H54 (cell line): ENCODE measurements at places on chromosomes 5 and 9.

DNA sequence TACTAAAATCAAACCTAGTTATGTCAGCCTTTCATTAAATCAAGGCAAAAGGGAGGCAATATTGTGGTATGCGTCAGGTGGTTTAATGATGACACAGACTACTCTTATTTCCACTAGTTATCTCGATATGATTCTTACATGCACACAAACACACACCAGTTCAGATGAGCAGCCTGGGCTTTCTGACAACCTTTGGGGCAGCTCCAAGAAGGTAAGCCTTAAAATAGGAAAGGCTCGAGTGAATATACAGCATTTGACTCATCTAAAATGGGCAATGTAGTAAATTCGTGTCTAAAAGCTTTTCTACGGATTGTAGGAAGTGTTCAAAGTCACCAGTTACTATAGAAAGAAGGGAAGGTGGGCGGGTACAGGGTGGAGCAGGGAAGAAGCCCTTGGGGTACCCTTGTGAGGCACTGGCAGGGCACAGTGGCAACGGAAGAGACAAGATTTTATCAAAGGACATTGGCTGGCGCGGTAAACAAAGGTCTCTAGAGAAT is 1.9 kb downstream of the ANKH start:
- no peak for DNase-seq

DNA sequence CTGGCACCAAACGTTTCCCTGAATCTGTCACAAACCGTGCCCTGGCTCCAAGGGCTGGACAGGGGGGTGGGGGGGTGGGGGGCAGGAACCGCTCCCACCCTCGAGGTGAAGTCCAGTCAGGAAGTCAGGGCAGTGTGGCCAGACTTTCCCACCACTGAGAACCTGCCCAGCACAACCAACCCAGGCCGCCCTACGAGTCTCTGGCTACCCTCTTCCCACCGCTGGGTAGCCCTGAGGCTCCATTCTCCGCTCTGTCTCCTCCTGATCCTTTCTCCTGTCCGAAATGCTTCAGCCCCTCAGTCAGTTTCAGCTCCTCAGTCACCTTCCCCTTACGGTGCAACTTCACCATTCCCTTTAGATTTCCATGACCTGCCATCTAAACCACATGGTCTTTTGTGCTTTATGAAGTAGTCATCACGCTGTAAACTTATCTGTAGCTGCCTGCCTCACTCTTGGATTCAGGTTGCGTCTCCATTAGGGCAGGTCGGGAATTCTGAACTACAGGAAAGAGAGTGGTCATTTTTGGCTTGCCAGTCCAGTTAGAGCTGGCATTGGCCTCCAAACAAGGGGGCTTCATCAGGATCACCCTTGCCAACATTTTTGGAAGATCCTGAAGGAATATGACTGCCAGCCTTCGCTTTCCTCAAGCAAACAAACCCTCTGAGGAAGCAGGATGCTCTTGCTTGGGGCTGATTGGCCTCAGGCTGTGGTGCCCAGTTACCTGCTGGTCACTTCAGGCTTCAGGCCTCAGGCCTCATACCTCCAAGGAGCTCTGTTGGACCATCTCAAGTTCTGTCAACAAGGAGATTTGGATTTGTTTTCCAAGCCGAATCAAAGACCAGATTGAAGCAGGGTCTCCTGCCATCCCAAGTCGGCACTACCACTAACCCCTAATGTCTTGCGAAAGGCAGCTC is 794 bp upstream of the DCAF12 start:
- peak; percentile 40 for DNase-seq

DNA sequence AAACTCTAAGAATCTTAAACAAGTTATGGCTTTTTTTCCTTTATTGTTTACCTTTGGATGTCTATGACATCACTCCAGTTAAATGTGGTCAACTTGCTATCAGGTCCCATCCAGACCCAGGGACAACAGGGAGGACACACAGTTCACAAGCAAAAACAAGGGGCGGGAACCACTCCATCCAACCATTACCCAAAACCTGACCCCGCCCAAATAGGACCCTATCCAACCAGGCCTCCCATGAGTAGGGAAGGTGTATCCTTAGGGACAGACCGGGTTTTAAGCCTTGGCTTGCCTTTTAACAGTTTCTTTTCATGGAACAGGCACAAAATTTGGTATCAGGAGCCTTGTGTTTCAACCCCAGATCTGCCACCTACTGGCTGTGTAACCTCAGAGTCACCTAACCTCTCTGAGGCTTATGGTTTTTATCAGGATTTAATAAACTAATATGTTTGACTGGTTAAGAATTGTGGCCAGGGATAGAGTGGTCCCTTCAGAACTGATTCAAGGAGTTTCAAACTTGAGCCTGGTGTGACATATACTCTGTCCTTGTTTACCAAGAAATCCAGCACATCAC is 127.7 kb upstream of the RAD23B start:
- DNase-seq: no peak

- DNase-seq: no peak
These were observed 125.6 kb downstream of the ALDH1A1 start for GRCh38 chr9:72826996-72827949.

DNA sequence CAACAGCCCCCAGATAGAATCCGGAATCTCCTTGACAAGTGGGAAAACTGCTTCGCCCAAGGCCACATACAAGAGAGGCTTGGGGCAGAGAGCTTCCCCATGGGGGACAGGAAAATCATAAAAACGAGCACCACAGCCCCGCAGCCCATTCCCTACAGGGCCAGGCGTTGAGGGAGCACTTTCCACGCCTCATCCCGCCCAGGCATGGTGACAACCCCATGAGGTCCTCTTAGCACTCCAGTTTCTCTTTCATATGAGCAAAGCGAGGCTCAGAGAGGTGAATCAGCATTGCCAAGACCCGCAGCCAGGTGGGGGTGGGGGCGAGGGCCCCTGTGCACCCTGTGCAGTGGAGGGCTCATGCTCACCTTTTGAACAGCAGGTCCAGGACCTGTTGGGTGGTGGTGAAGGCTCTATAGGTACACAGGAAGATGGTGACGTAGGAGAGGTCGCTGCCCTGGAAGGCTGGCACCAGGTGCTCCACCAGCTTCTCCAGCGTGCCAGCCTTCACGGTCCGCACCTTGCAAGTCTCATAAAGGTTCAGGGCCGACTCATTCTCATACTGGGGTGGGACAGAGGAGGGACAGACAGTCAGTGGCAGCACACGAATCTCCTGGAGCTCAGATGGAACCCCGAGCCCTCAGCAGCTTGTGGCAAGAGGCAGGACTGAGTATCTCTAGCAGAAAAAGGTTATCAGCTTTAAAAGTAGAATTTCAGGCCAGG is 10.9 kb downstream of the RALGDS start:
- DNase-seq: no peak

- DNase-seq: no peak
These were observed 3.2 kb downstream of the ZNF131 start for GRCh38 chr5:43123887-43124286.

GRCh38 chr5:41763081-41763480 is 107.1 kb downstream of the OXCT1 start:
- peak; percentile 24 for DNase-seq

DNA sequence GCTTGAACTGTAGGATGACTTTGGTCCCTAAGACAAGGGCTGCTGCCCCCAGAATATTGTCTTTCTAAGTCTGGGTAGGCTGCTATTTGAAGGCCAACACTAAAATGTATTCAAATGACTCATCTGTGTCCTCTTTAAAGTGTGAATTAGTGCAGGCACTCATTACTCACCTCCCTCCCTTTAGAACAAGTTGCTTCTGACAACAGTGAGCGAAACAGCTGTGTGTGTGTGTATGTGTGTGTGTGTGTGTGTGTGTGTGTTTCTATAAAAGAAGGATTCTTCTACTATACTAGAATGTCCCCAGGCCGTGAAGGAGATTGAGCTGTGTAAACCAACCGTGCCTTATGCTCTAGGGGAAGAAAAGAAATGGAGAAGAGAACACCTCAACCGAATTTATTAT is 1337.2 kb downstream of the PTPRD start:
- DNase-seq: no peak

- DNase-seq: peak; percentile 65
These were observed 165.0 kb upstream of the ZNF462 start for GRCh38 chr9:106697750-106698502.

GRCh38 chr5:137751869-137752491 is 2.2 kb downstream of the HNRNPA0 start:
- no peak for DNase-seq

GRCh38 chr9:13960011-13960765 is 353.8 kb downstream of the NFIB start:
- DNase-seq: no peak

DNA sequence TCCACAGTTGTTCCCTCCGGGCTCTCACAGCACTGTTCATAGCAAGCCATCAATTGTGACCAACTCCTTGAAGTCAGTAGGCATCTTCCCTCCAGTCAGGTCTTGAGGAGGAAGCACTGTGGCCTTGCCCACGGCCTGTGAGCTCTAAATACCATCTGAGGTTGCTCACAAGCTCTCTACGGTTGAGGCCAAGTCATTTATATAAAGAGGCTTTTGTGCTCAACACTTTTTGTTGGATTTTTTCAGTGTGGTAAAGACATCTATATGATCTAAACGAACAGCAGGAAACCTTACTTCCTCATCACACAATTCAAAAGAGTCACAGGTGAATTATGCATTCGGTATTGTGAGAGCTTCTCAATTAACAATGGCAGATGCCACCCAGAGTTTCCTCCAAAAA is 97.3 kb downstream of the ZNF462 start:
- no peak for DNase-seq

DNA sequence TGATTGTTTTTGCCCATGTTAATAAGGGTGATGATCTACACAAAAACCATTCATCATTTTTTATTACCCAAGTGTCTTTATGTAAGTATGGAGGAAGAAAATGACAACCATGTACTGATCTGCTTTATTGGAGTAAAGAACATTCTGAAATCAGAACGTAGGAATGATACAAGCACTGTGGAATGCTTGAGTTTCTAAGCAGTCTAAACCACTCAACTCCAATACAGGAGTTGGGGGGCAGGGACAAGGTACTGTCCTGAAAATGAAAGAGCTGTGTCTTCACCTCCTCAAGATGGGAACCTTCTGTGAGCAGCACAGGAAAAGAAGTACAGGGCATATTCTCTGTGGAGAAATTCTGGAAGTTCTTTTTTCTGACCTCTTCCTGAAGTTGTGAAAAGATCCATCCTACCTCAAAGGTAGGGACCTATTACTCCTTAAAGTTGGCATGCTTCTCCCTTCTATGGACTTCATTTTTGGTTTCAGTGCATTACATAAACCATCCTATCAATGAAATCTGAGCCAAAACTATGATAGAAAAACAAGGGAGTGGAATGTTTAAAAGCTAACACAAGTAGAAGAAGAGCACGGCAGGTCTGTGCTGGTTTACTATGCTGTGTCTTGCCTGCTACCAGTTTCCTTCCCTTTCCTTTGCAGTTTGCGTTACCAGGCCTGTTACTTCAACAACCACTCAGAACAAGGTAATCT is 202.6 kb downstream of the SEMA5A start:
- no peak for DNase-seq

DNA sequence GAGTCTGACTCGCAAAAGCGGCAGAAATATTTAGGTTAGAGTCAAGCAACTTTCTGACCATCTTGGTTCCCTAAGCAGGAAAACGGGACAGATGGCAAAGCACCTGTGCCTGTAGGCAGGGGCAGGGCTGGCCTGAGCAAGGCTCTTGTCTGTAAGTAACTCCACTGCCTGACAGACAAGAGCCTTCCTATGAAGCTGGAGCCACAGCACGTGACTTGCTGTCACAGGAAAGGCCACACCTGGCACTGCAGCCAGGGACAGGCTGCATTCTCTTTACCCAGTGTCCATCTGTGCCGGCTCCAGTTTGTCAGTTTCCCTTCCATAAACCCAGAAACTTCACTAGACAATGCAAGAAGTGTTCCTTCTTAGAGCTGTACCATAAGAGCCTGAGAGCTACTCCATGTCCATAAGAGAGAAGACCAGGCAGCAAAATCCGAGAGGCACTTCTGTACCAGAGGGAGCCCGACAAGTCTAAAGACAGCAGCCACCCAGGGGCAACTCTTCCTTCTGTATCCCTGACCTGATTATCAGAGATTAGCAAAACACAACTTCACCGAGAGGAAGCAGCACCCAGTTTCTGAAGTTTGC is 78.1 kb downstream of the GPR21 start:
- no peak for DNase-seq

DNA sequence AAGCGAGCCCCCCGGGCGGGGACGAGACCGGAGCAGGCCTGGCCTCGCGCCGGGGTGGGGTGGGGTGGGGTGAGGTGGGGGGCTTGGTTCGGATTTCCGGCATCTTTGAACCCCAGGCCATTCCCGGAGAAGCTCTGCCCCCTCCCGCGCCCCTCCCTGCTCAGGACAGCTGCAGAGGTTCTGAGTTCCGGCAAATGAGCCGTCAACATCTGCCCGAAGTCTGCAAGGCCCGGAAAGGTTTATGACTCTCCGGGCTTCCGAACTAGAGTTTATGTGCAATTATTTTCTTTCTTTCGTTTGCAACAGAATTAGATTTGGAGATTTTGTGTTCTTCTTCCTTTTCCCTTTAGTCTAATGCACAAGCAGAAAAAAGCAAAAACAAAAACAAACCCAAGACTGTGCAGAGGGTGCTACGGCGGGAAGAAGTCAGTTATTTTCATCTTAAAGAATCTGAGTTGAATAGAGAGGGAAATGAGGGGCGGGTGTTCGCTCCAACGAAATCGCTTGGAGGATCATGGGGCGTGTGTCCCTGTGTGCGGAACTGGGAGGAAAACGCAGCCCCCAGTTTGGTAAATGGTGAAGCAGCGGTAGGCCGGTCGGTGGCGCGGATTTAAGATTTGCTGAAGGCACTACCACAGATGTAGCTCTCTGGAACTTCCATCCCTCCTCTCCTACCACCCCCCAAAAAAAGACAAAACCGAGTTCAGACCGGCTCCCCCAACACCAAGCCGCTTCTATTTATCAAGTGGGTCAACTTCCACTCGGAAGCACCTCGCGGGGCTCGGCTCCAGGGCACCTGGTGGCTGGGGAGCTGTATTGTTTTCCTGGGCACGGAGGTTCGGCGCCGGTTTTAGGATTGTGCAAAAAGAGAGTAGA is 4.8 kb downstream of the LHX2 start:
- no peak for DNase-seq

- no peak for DNase-seq
These were observed 40.1 kb upstream of the GLIS3 start for GRCh38 chr9:4339836-4340560.

DNA sequence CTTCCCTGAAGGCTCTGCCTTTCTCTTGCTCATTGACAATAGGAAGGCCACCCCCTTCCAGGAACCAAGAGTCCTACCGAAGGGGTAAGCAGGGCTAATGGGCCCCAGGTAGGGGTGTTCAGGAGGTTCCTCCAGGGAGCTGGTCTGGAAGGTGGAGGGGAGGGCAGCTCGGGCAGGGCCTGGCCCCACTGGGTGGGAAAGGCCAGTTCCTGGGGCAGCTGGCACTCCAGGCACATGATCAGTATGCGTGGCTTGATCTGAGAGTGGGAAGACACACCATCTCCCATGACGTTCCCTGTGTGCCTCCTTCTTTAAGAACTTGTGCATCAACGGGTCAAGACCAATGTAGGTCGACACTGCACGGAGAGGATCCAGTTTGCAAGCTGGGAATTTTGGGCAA is 149.8 kb downstream of the PHF2 start:
- DNase-seq: no peak

GRCh38 chr5:96743065-96743768 is 64.5 kb downstream of the ERAP1 start:
- DNase-seq: peak; percentile 33

GRCh38 chr5:149724130-149724840 is 5.8 kb upstream of the PPARGC1B start:
- DNase-seq: no peak
